ENCODE measurements at places on chromosomes 16 and 17.

DNA sequence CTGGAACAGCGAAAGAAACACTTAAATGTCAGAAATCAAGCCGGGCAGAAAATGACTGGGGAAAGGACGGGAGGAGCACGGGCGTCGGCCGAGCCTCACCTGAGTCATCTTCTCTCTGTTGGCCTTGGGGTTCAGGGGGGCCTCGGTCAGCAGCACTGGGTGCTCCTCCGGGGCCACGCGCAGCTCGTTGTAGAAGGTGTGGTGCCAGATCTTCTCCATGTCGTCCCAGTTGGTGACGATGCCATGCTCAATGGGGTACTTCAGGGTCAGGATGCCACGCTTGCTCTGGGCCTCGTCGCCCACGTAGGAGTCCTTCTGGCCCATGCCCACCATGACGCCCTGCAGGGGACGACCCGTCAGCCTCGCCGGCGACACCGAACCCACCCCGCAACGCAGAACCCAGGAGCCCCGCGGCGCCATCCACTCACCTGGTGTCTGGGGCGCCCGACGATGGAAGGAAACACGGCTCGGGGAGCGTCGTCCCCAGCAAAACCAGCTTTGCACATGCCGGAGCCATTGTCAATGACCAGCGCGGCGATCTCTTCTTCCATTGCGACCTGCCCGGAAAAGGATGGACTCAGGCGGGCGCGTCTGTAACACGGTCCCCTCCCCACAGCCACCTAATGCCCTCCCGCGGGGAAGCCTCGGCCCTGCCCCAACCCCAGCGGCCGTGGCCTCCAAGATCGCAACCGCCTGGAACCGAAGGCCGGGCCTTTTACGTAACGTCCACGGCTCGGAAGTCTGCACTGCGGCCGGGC lies 616 bp downstream of the ACTG1 start:
- DNase-seq, result peak; percentile 58

GRCh38 chr16:12573730-12574383 lies 229.8 kb downstream of the CPPED1 start:
- DNase-seq, result peak; percentile 67

GRCh38 chr16:50295541-50296132 lies 29.3 kb downstream of the ADCY7 start:
- no peak for DNase-seq

- DNase-seq, result no peak
Observed at GRCh38 chr16:15887283-15887682, 1.1 kb downstream of the CEP20 start.

DNA sequence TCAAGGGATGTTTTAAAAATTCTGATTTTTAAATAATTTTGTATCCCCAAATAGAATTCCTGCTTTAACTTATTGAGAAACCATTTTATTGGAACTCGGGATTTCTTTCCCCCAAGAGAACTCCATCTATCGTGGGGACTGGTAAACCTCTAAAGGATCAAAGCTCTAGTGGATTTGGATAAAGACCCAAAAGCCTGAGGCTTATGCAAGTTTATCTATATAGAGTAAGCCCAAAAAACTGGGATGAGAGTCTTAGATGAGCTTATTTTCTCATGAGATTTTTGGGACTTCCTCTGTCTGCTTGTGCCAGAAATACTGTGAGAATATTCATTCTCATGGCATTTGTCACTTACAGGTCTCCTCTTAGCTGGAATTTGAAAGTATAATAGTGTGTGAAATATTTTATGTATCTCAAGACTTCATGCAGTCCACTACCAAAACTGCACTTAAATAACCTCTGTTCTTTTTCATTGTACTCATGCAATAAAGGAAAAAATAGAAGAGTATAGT lies 333.1 kb downstream of the BCAS3 start:
- no peak for DNase-seq

GRCh38 chr17:37361543-37361942 lies 14.2 kb upstream of the C17orf78 start:
- DNase-seq, result no peak

- no peak for DNase-seq
Observed at GRCh38 chr16:65950211-65950610, 416.3 kb upstream of the CDH5 start.

DNA sequence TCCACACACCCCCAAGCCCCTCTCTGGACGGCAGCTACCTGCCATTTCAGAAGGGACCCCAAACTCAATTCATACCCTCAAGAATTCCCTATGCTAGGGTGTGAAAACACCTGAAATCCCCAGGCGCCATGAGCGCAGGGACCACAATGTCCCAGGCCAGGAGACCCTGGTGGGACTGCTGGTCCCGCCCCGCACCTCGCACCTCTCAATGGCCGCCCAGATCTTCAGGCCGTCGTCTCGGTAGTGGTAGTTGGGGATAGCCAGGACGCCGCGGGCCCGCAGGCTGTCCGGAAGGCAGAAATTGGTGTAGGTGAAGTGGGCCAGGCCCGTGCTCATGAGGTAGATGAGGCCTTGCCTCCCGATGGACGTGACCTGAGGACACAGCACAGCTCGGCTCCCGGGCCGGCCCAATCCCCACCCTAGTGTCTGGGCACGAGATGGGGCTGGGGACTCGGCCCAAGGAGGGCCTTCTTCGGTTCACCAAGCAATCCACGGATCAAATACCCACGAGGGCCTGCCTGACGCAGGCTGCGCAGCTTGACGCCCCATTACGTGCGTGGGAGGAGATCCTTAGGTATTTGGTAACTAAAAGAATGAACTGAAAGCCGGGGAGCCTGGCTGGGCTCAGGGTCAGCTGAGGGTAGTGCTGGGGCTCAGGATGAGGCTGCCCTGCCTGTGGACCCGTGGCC lies 9.2 kb downstream of the ALOXE3 start:
- DNase-seq, result no peak

DNA sequence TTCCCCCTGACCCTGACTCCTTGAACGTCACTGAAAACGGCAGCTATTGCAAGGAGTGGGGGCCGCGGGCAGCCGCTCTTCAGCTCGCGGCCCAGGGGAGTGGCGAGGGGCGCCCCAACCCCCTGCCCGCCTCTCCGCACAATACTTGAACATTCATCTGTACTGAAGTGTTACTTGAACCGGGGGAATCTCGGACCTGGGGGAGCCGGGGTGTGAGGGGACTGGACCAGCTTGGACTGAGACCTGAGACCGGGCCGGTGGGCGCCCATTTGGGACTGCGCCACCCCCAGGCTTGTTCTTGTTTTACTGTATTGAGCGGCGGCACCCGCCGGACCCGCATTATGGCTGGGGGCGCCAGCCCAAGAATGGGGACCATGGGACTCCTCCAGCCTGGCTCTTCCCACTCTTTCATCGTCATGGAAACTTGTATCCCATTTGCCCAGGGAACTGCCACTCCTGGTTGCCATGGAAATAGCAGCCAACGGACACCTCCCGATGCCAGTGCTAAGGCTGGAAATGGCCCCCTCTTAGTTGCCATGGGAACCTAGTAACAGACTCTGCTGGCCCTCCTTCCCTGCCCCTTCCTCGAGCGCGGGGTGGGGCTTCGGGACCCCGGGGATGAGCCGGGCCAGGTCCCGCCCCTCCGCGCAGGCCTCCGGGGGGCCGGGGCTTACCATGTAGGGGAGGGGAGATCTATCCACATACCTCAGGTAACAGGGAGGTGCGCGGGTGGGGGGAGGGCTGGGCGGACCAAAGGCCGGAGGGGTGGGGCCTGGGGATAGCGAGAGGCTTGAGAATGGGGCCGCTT lies 805 bp upstream of the ORAI3 start:
- DNase-seq, result no peak

GRCh38 chr16:24577167-24577566 lies 37.8 kb downstream of the RBBP6 start:
- DNase-seq, result no peak

GRCh38 chr16:17606460-17606859 lies 135.7 kb upstream of the XYLT1 start:
- DNase-seq, result no peak

GRCh38 chr17:81193470-81194224 lies 27.6 kb upstream of the AATK start:
- no peak for DNase-seq

- no peak for DNase-seq
Observed at GRCh38 chr17:49290690-49291359, 60.2 kb upstream of the PHOSPHO1 start.

GRCh38 chr17:183021-183420 lies 1.6 kb upstream of the DOC2B start:
- no peak for DNase-seq

DNA sequence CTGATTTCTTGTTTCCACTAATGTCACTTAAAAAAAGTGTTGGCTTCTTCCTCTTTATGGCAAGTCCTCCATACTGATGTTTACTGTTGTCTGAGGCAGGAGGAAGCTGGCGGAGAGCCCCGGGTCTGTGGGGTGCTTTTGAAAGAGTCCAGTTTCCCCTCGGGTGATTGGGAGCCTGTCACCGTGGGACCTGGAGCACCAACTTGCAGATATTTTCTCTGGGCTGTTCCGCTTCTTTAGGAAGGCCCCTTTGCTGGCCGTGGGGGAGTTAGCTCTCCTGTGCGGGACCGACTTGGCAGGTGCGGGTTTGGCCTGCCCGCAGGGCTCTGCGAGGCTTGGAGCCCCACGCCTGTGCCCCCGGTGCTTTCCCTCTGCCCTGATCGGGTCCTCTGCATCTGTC lies 3.1 kb downstream of the BANP start:
- DNase-seq, result no peak

GRCh38 chr16:71853413-71853812 lies 7.6 kb downstream of the ATXN1L start:
- DNase-seq, result no peak

- no peak for DNase-seq
Observed at GRCh38 chr17:64148699-64149098, 18.8 kb upstream of the ERN1 start.

DNA sequence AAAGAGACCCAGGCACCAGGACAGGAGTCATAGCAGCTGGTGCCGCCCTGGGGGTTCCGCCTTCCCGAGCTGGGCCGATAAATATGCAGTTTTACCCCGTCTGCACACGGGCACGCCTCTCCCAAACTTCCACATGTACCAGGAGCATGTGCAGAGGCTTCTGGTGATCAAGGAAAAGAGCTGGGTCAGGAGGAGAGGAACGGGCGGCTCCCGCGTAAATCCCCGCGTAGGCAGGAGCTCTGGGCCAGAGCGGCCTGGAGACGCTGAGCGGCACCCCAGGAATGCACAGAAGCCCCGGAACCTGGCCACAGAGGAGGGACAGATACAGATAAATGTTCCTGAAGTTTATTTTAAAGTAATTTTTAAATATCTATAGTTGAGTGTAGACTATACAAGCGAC lies 46.6 kb upstream of the METRNL start:
- DNase-seq, result no peak

GRCh38 chr17:74404789-74405188 lies 27.1 kb upstream of the GPRC5C start:
- no peak for DNase-seq

- DNase-seq, result no peak
Observed at GRCh38 chr17:74618451-74618850, 5.1 kb downstream of the CD300E start.

- DNase-seq, result no peak
Observed at GRCh38 chr17:70049801-70050591, 25.0 kb upstream of the KCNJ16 start.

DNA sequence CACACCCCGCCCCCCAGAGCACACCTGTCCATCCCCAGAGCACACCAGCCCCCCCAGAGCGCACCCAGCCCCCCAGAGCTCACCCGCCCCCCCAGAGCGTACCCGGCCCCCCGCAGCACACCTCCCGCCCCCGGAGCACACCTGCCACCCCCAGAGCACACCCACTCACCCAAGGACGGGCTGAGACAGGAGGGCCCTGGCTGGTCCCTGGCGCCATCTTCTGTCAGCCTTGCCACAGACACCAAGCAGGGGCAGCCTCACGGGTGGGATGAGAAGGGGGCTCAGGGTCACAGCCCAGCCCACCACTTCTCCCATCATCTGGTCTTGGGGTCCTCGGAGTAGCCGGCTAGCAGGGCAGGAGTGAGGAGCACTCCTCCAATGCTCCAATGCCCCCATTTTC lies 31.8 kb downstream of the PIEZO1 start:
- no peak for DNase-seq

- DNase-seq, result no peak
Observed at GRCh38 chr16:17258848-17259713, 211.7 kb downstream of the XYLT1 start.

- no peak for DNase-seq
Observed at GRCh38 chr17:44152875-44153274, 11.1 kb downstream of the HROB start.

GRCh38 chr17:77611791-77612502 lies 346.6 kb upstream of the TNRC6C start:
- no peak for DNase-seq

DNA sequence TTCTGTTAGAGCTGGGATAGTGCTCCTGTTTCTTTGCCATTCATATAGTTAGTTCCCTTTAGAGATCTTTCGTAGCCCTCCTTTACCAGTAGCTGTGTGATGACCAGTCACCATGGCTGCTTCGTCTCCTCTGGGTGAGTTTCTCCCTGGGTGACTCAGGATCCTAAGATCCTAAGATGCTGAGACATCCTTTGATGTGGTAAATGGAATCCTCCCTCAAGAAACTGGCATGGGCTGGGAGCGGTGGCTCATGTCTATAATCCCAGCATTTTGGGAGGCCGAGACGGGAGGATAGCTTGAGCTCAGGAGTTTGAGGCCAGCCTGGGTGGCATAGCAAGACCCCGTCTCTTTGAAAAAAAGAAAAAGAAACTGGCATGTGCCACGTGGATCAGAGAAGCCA lies 5.9 kb downstream of the PHAF1 start:
- no peak for DNase-seq

GRCh38 chr16:78675951-78676792 lies 576.7 kb downstream of the WWOX start:
- no peak for DNase-seq

DNA sequence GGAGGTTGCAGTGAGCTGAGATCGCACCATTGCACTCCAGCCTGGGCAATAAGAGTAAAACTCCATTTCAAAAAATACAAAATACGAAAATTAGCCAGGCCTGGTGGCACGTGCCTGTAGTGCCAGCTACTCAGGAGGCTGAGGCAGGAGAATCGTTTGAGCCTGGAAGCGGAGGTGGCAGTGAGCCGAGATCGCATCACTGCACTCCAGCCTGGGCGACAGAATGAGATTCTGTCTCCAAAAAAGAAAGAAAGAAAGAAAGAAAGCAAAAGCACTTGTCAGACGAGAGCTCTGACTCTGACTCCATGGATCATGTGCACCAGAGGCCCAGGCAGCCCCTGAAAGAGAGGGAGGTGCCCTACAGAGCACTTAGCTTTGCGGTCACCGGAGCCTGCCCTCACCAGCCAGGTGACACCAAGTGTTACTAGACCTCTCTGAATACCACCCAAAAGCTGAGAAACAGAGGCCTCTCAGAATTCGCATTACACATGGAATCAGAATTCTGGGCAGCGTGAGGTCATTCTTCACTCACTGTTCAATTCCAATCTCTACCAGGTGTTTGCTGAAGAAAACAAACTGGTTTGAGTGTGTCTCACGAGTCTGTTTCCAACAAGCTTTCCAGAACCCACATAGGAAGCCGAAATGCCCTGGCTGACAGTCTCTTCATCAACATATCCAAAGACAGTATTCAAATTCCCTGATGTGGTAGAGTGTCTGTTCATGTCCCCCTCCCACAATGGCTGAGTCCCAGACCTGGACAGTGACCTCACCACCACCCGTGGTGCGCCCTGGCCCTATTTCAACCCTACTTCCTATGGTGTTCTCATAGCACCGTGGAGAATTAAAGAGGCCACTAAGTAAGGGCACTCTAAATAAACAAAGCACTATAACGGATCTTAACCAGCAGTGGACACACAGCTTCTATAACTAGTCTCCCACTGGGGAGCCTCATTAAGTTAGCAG lies 1.5 kb downstream of the FLCN start:
- no peak for DNase-seq
